ENCODE measurements at places on chromosomes 12 and 14.

- peak; percentile 66 for DNase-seq
These were observed 144.9 kb downstream of the PDE3A start for GRCh38 chr12:20513189-20513588.

DNA sequence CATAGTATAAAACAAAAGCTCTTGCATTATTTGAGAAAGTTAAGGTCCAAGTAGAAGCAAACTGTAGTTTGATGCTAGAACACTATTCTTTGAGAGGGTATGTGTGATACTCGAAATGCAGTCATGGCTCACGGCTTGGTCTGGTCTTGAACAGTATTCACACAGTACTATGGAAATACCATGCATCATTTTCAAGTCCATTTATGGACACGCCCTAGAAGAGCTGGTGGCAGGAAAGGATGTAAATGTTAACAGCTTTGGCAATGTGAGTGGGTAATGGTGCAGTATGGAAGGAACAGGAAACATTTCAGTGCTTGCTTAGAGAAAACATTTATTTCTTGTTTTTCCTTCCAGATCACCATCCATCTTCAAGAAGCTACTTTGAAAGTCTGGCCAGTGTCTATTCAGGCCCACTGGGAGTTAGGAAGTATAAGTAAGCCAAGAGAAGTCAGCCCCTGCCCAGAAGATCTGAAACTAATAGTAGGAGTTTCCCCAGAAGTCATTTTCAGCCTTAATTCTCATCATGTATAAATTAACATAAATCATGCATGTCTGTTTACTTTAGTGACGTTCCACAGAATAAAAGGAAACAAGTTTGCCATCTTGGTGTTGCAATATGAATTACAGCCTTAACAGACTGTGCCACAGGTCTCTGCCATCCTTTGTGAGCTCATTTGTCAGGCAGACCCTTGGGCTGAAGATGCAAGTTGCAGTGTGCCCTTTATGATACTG, 5.7 kb upstream of the AKAP5 start:
- peak; percentile 35 for DNase-seq

- peak; percentile 50 for DNase-seq
These were observed 15.0 kb upstream of the MDM2 start for GRCh38 chr12:68792952-68793351.

DNA sequence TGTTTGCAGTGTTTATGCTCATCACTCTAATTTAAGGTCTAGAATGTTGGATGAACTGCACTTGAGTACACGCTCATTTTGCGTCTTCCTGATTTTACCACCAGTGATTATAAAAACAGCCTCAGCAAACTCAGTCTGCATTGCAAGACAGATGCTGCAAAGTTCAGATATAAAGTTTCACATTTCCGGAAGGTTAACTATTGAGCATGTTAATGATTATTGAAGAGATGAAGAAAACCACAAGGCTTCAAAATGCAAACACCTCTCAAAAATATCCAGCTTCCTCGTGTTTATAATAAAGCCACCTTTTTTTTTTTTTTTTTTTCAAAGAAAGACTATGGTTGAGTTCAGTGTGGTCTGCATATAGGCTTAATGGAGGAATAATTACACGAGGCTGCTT, 92.1 kb upstream of the BMP4 start:
- no peak for DNase-seq

DNA sequence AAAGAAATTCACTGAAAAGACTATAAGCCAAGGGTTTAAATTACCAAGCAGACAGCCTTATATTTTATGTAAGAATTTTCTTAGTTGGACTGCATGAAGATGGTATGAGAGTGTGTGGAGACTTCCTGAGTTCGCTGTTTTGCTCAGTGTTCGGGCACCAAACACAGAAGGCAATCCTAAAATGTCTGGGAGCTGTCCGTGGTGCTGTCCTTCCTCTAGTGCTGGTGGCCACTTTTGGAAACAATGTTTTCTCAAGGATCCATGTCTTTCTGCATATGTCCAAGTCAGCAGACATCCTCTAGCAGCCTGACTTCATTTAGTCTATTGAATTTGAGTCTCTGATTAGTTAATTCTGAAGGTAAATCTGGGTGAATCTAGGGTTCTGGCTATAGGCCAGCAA, 135.8 kb downstream of the SLC8A3 start:
- DNase-seq: peak; percentile 20

DNA sequence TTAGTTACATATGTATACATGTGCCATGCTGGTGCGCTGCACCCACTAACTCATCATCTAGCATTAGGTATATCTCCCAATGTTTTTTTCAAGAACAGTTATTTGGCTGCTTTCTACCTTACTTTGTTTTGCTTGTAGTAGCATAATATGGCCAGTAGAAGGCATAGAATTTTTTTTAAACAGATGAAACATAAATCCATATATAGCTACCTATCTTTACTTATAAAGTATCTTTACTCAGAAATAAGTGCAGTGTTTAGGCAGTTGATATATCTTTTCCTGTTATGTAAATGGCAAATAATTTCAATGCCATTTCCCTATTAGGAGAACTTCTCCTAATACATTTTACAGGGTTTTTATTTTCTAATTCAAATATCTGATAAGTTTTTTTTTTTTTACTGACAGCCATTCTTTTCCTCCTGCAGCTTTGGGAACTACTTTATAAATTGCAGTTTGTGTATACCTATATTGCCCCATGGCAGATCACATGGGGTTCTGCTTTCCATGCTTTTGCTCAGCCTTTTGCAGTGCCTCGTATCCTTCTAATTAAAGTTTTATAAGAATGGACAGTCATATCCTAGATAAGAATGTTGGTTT, 143.1 kb downstream of the PCNX1 start:
- no peak for DNase-seq

GRCh38 chr14:79201564-79202207, 1009.6 kb downstream of the DIO2 start:
- DNase-seq: peak; percentile 1

DNA sequence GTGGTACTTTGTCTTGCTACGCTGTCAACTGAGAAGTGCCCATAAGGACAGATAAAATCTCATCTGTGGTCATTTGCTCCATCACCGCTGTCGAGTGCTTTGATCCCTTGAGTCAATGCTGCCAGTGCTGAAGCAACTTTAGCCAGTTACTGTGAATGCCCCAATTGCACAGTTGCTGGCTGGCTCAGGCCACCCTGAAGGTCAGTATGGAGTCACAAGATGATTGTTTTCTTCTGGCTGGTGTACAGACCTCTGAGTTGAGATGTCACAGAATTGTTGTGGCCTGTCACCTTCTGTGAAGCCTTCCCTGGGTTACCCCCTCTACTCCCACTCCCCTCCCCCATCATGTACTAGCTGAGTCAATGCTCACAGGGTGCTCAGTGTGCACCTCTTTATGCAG, 92.9 kb downstream of the PELI2 start:
- DNase-seq: no peak

DNA sequence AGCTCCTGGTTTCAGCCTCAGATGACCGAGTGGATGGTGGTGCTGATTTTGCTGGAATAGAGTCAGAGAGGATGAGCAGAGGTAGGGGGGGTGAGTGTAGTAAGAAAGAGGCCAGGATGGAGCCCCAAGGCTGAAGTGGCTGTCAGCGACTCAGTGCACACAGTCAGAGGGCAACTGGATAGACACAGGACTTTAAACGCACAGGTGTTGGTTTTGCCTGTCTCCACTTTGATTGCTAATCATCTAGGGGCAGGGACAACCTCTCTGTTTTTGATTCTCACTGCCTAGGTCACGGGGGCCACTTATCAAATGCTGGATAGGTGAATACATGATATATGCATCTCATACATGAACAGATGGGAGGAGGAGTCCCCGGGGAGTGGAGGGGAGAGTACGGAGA, 99.5 kb downstream of the EGLN3 start:
- DNase-seq: no peak

GRCh38 chr12:108633081-108633533, 587 bp downstream of the SELPLG start:
- no peak for DNase-seq

GRCh38 chr14:41663473-41663850, 56.8 kb downstream of the LRFN5 start:
- peak; percentile 7 for DNase-seq

- DNase-seq: no peak
These were observed 132.8 kb upstream of the CPM start for GRCh38 chr12:69065775-69066174.

DNA sequence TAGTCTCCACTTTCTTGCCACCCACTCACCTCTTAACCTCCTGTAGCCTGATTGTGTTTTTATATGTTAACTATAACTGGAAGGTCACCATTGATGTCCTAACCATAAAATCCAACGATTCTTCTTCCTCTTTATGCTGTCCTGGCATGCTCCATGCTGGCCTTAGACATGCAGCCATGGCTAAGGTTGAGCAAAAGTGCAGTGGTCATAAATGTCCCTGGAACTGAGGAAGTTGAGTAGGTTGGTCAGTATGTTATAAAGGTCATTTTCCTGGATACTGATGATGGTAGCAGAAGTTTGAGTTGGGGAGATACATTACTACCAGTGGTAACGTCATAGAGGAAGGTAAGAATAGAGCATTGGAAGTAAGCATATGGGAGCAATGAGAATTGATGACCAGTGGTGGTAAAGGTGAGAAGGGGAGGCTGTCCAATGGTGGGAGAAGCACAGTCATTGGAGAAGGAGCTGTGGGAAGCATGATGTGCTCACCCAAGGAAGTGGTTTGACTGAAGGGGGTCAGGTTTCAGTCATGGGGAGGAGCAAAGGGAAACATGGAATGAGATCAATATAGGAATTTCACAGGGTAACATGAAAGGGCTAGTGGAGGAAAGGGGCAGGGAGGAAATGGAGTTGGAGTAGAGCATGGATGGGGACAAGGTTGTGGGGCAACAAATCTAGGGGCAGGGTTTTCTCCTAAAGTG, 240.8 kb downstream of the DACT1 start:
- DNase-seq: no peak

- no peak for DNase-seq
These were observed 199.3 kb upstream of the PWP1 start for GRCh38 chr12:107486140-107486892.

DNA sequence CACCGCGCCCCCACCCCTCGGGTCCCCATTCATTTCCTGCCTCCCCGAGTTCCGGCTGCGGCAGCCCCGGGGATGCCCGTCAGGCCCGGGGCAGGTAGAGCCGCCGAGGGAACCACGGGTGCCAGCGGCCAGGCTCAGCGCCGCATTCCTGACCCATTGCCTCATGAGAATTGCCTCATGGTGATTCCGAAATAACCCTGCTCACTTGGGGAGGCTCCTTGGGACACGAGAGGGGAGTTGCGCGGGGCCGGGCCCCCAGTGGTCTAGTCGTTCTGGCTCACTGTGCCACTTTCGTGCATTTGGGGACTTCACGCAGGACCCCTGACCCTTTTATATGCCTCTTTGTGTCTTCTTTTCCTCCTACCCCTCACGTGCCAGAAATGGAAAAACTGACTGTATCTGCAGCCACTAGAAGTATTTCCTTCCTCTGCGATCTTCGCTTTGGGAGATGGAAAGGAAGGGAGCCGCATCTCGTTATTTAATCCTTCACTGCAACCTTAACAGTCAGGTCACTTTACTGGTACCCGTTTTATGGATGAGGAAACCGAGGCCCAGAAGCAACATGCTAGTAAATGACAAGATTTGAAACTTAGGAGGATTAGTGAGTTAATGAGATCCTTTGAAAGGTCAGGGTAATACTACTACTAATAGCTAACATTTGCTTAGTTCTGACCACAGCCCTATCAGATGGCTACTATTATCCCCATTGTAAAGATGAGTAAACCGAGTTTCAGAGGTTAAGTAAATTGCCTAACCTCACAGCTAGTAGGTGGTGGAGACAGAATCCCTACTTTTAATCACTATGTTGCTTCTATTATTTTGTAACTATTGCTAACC, 768 bp downstream of the PTPN11 start:
- peak; percentile 84 for DNase-seq

DNA sequence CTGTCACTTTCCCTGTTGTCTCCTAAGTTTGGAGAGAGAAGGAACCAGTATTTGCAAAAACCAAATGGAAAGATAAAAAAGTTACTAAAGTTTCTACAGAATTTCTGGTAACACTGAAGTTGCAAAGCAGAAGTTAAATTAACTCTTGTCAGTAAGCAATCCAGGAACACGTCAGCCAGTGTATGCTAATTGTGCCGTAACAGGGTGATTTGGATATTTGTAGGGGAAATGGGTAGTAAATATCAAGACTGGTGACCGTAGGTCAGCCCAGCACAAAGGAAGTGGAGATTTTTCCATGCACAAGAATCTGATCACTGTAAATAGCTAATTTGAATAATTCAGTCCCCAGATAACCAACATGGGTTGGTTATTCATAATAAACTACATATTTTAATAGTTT, 2.3 kb downstream of the CDKN1B start:
- DNase-seq: no peak

DNA sequence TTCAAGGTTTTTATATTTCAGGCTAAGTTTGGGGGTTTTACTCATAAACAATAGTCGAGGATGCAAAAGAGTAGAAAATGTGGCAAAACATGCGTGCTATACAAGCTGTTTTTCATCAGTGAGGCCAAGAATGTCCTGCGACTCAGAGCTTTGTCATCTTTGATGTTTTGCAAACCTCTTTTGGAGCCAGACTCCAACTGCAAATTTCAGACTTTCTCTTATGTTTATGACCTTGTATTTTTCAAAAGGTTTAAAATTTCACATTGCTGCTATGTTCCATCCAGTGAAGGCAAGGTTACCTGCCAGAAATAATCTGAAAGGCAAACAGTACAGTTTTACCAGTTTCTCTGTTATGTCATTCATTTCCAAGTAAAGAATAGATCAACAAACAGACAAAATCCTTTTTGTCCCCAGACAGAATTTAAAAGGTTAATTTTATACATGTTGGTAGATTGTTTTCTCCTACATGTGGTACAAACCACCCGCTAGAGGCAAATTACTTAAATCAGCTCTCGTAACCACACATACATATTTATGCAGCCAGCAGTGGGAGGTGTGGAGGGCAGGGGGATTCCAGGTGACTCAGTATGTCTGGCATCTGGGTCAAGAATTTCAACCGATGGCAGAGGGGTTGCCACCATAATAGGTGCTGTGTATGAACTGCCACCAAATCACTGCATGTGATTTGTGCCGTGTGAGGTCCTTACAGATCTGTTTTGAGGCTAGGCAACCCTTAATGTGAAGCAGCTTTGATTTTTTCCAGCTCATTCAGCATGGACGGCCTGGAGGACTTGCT, 119.8 kb upstream of the CPM start:
- DNase-seq: peak; percentile 85

DNA sequence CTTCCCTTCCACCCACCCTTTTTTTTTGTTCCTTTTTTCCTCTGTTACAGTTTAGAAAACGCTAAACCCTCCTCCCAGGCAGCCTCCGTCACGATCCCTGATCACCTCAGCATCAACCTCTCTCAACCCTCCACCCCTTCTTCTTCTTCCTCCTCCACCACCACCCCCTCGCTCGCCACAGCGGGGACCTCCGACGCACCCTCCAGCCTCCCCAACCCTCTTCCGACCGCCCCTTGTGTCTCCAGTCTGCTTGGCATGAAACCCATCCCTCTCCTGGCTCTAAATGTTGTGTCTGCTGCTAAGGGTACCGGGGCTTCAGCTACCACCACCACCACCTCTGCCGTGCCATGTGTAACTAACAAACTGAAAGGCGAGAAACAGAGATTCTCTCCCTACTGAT, 22.9 kb downstream of the PCBP2 start:
- no peak for DNase-seq

DNA sequence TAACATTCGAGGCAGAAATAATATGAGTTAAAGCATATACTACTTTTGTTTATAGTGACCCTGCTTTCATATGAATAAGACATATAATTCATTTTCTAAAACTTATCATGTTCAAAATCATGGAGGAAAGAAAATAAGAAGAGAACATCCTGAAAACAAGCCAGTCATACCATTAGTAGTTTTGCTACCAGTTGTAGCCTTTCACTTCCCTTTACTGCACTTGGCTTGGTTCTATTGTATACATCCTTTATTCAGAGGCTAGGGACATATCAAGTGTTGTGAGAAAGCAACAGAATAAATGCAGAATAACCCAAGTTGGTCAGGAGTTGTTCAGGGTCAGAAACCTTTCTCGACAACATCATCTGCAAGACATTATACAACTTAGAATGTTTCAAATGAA, 598.7 kb downstream of the SOX5 start:
- DNase-seq: no peak

All from amniotic epithelial cell (primary cell).